Activated CD4-positive, alpha-beta T cell treated with anti-CD3 and anti-CD28 coated beads, Interleukin-2, amount 10 ng/mL, durations not matched to agents 24 days and 14 days (primary cell): ENCODE measurements at places on chromosomes 12 and 14. TPM values are rescaled to one million over a fixed set of nuclear protein-coding genes. Genes with fewer than 3 reads are reported as not detected.
A peak's percentile ranks its signal among the peaks of the same experiment; 100 is the strongest.

DNA sequence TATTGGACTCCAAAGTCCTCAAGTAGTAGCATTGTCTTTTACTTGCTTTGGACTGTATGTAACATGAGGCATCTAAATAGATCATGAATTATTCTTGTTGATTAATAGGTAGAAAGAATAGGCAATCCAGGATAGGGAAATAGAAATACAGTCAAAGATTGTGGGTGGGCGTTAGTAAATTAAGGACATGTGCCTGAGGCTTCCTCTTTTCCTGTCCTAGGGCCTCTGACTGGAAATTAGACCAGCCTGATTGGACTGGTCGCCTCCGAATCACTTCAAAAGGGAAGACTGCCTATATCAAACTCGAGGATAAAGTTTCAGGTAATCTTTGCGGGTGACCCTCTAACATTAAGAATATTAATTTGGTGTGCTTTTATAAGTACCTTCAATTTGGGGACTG is 7.6 kb downstream of the NECAP1 start:
- no peak overlapping the region for H3K4me3 ChIP-seq
- no peak overlapping the region for H3K27ac ChIP-seq
- H3K27me3 ChIP-seq, result no peaks in the 10 kb centered on the region
- H3K4me1 ChIP-seq, result peaks cover 22% of the 10 kb centered on the region

DNA sequence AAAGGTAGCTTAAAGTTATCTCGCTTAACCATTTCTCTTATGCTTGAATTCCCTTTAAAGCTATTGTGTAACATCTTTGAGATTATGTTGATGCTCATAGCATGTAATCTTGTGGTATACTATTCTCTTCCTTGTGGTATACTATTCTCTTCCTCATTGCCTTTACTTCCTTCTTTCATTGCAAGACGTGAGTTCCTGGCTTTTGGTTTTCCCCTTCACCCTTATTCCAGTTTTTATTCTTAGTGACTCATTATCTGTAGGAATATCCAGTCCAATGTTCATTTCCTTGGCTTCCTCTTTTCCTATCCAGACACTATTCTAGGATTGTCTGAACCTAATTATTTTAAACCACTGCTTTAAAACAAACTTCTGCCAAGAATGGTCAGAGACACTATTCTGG is 564.0 kb downstream of the CCER1 start:
- no peak overlapping the region for H3K27ac ChIP-seq
- no peak overlapping the region for H3K4me3 ChIP-seq
- DNase-seq, result no peak
- H3K4me1 ChIP-seq, result no peaks in the 10 kb centered on the region

DNA sequence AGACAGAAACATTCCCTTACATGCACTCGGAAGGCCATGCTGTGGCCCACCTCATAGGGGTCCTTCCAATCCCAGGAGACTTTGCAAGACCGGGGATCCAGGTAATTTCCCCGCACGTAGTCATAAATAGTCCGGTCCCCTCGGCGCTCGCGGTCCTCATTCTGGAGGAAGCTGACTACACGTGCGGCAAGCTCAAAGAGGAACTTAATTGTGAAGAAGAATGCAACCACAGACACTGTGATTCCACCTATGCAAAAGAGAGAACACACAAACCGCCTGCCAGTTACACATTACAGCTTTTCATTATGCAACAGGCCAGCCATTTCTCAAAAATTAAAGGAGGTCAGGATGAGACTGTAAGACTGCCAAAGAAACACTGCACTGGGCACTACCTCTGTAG is 28.4 kb downstream of the AREL1 start:
- H3K36me3 ChIP-seq, result peaks cover 49% of the 10 kb centered on the region
- DNase-seq, result no peak
- H3K27ac ChIP-seq, result no peak overlapping the region
- H3K27me3 ChIP-seq, result no peaks in the 10 kb centered on the region
- peaks cover 8% of the 10 kb centered on the region for H3K4me1 ChIP-seq

- H3K4me1 ChIP-seq, result peaks cover 3% of the 10 kb centered on the region
- DNase-seq, result no peak
- H3K27ac ChIP-seq, result no peak overlapping the region
- no peak overlapping the region for H3K4me3 ChIP-seq
Measured at GRCh38 chr14:100571837-100572236, 15.4 kb downstream of the BEGAIN start.

DNA sequence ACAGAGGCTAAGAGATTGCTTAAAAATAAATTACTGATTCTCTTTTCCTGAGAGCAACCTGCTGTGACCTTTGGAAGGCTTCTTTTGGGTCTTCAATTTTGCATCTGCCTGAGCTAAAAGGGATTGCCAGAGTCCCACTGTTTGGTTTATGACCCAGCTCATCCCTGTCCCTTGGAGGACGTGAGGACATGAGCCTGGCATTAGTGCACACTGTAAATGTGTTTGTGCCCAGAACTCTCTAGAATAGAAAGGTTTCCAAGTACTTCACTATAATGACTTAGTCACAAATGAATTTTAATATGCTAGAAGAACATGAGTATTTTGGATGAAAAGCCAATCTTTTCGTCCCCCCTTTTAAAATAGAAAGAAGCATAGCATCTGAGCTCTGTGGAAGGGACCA is 47.1 kb upstream of the CDKN3 start:
- H3K36me3 ChIP-seq, result no peaks in the 10 kb centered on the region
- H3K27me3 ChIP-seq, result peaks cover 20% of the 10 kb centered on the region
- no peak overlapping the region for H3K27ac ChIP-seq
- H3K4me3 ChIP-seq, result no peak overlapping the region

GRCh38 chr14:81313200-81313599 is 86.9 kb downstream of the STON2 start:
- no peak for DNase-seq
- no peak overlapping the region for H3K4me3 ChIP-seq
- H3K4me1 ChIP-seq, result no peaks in the 10 kb centered on the region
- H3K36me3 ChIP-seq, result no peaks in the 10 kb centered on the region
- H3K27me3 ChIP-seq, result no peaks in the 10 kb centered on the region

DNA sequence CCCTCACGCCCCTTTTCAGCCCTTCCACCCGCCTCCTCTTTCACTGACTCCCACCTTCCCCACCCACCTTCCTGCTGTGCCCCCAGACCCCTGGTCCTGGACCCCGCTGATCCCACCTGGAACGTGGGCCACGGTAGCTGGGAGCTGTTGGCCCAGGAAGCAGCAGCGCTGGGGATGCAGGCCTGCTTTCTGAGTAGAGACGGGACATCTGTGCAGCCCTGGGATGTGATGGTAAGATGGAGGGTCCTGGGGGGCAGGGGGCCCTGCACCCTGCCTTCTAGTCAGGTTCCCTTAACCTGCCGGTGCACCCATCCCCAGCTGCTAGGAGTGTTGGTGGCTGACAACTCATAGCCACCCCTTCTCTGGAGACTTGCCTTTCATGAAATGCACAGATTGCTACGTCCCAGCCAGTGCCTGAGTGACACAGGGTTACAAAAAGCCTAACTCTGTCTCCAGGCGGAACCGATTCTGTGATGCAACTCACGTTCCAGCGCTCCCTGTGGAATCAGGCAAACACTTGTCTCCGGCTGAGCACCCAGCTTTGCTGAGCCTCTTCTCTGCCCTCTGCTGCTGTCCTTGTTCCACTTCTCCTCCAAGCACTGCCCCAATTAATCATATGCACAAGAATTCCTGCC is 15.0 kb upstream of the OAS2 start:
- DNase-seq, result no peak
- no peaks in the 10 kb centered on the region for H3K27me3 ChIP-seq
- no peak overlapping the region for H3K4me3 ChIP-seq
- peaks cover 83% of the 10 kb centered on the region for H3K36me3 ChIP-seq

- no peak overlapping the region for H3K27ac ChIP-seq
- H3K4me1 ChIP-seq, result peaks cover 37% of the 10 kb centered on the region
- no peak for DNase-seq
- peaks cover 16% of the 10 kb centered on the region for H3K27me3 ChIP-seq
- H3K4me3 ChIP-seq, result no peak overlapping the region
Measured at GRCh38 chr12:67447180-67447579, 178.0 kb downstream of the CAND1 start.

DNA sequence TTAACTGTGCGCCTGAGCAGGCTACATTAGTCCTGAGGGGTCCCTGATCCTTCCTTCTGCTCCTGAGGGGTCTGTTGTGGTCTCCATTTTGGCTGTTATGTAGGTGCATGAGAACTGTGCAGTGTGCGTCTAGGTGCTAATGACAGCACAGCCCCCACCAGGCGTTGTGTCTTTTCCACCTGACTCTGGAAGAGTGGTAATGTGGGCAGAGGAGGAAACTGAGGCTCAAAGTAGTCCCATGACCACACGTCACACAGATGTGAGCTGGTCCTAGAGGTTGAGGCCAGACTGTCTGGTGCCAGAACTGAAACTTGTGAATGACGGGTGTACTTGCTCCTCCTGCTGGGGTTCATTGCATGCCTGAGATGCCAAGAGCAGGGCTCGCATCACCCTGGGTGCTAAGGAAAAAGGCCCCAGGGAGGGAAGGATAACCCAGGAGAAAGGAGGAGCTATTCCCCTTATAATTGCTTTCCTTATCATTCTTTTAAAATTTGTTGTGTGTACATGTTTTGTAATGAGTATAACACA is 111.8 kb downstream of the SLC25A47 start:
- H3K27me3 ChIP-seq, result no peaks in the 10 kb centered on the region
- peaks cover 9% of the 10 kb centered on the region for H3K4me1 ChIP-seq
- H3K27ac ChIP-seq, result no peak overlapping the region
- H3K36me3 ChIP-seq, result no peaks in the 10 kb centered on the region
- no peak overlapping the region for H3K4me3 ChIP-seq
- no peak for DNase-seq

DNA sequence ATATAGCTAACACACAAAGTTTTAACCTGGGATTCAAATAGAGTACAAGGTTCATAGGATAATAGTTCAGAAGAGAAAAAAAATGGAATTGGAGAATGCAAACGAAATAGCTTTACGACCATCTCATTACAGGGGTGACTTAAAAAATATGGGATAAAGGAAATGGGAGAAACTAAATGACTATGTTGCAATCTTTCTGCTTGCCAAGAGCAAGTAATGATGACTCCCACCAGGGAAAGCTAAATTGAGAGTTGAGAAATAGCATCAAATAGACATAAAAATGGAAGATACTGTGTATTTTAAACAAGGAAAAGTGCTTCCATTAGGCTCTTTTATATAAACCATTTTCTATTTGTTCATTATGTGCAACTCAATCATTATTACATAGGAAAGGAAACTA is 155.7 kb upstream of the ATXN7L3B start:
- no peaks in the 10 kb centered on the region for H3K27me3 ChIP-seq
- no peak for DNase-seq
- no peak overlapping the region for H3K27ac ChIP-seq
- no peaks in the 10 kb centered on the region for H3K4me1 ChIP-seq

DNA sequence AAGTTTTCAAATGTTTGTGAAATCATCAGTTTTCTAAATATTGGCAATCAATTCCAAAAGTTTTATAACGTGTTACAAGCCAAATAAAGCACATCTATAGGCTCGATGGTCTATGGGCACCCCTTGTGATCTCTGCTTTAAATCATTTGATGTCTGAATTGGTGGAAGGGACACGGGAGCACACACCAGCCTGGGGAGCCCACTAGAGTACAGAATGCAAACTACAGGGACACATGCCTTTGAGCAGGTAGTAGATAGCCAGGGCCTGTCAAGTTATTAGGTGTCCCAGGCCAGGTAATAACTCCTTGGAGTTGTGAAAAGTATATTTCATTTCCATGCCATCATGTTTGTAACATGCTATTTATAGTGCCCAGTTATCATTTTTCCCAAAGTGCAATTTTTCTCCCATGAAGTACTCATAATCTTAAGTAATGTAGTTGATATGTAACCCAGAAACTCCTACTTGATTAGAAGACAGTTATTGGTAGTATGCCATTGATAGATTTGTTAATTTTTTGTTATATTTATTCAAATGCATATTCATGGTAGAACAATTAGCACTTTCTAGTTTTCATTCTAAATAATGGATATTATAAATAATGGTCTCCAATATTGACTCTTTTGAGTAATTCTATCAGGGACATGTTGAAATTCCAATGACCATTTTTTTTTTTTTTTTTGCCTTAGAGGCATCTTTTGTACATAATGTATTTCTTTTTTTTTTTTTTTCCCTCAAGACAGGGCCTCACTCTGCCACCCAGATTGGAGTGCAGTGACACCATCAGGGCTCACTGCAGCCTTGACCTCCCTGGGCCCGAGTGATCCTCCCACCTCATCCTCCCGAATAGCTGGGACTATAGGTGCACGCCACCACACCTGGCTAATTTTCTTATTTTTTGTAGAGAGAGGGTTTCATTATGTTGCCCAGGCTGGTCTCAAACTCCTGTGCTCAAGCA is 96.9 kb upstream of the FGD4 start:
- H3K4me1 ChIP-seq, result no peaks in the 10 kb centered on the region
- H3K27ac ChIP-seq, result no peak overlapping the region
- peak; percentile 65 for DNase-seq
- no peak overlapping the region for H3K4me3 ChIP-seq
- no peaks in the 10 kb centered on the region for H3K27me3 ChIP-seq
- no peaks in the 10 kb centered on the region for H3K36me3 ChIP-seq

GRCh38 chr12:110514363-110514762 is 12.2 kb downstream of the RAD9B start:
- no peak overlapping the region for H3K27ac ChIP-seq
- peaks cover 1% of the 10 kb centered on the region for H3K4me1 ChIP-seq
- no peak for DNase-seq
- H3K4me3 ChIP-seq, result no peak overlapping the region
- H3K27me3 ChIP-seq, result peaks cover 13% of the 10 kb centered on the region
- no peaks in the 10 kb centered on the region for H3K36me3 ChIP-seq

DNA sequence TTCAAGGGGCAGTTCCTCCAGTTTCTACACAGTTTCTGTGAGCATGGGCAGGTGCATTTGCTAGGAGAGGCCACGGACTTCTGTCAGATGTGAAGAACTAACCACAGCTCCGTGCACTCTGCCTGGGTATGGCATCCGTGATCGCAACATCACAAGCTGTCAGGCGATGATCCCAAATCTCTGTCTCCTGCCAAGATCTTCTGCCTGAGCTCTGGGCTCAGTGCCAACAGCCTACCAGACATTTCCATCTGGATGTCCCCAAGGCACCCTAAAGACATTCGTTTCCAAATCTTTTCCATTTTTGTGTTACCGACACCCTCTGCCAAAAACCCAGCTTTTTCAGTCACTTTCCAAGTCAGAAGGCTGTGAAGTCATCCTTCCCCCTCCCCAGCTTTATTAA is 292.1 kb downstream of the GLT1D1 start:
- no peaks in the 10 kb centered on the region for H3K4me1 ChIP-seq
- no peaks in the 10 kb centered on the region for H3K36me3 ChIP-seq
- H3K27ac ChIP-seq, result no peak overlapping the region

GRCh38 chr12:117202033-117202432 is 11.8 kb upstream of the FBXO21 start:
- no peak for DNase-seq
- H3K27ac ChIP-seq, result no peak overlapping the region
- no peaks in the 10 kb centered on the region for H3K4me1 ChIP-seq
- no peaks in the 10 kb centered on the region for H3K36me3 ChIP-seq
- H3K4me3 ChIP-seq, result no peak overlapping the region

VEZT gene
- total RNA-seq, result 57.7 and 58.8 TPM in 2 replicates

KRT7 gene
- total RNA-seq, result 12.3 and 15.8 TPM in 2 replicates

CBLN3 gene
- 4.5 and 7.4 TPM in 2 replicates for total RNA-seq

MDP1 gene
- 11.6 and 13.5 TPM in 2 replicates for total RNA-seq

CEBPE gene
- total RNA-seq, result 0.35 TPM in 1 of 2 replicates, not detected in the other

VASH1 gene
- 5.8 and 6.9 TPM in 2 replicates for total RNA-seq
